ENCODE measurements at places on chromosomes 2 and 18.

DNA sequence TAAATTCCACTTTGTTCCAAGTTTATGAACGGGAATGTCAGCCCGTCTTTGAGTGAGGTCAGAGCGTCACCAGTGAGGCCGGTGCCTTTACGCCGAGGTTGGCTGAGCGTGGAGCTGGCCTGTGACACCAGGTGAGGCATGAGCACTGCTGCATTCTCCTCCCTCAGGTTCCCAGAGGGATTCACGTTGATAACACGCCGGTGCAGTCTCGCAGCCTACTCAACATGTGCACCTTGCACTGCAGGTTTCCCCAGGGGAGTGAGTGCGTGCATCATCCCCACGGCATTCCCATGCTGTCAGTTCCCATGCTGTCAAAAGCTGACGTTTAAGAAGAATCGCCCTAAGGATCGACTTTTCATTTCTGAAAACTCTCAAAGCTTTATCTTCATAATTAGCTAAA, 213.3 kb downstream of the LDLRAD4 start:
- no peak for DNase-seq

GRCh38 chr18:21345840-21346239, 103.8 kb downstream of the GREB1L start:
- no peak for DNase-seq

GRCh38 chr2:111053266-111053665, 67.4 kb upstream of the BCL2L11 start:
- no peak for DNase-seq

DNA sequence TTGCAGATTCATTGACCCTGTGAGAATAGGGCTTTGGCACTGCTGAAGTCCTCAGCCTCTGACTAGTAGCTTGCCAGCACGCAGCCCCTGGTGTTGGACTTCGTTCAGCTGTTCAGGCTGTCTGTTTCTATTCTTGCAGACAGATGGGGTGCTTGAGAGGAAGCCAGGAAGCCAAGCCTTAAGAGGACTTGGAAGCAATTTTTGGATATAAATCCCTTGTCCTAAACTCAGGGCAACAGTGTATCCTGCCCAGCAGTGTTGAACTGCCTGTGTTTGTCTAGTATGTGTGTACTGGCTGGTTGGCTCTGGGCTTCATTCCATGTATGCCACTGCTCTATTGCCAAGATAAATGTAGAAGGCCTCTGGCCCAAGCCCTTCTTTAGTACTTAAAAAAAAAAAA, 108.6 kb downstream of the COMMD1 start:
- DNase-seq: no peak

- DNase-seq: no peak
These were observed 601.6 kb upstream of the PKDCC start for GRCh38 chr2:41446266-41446665.

DNA sequence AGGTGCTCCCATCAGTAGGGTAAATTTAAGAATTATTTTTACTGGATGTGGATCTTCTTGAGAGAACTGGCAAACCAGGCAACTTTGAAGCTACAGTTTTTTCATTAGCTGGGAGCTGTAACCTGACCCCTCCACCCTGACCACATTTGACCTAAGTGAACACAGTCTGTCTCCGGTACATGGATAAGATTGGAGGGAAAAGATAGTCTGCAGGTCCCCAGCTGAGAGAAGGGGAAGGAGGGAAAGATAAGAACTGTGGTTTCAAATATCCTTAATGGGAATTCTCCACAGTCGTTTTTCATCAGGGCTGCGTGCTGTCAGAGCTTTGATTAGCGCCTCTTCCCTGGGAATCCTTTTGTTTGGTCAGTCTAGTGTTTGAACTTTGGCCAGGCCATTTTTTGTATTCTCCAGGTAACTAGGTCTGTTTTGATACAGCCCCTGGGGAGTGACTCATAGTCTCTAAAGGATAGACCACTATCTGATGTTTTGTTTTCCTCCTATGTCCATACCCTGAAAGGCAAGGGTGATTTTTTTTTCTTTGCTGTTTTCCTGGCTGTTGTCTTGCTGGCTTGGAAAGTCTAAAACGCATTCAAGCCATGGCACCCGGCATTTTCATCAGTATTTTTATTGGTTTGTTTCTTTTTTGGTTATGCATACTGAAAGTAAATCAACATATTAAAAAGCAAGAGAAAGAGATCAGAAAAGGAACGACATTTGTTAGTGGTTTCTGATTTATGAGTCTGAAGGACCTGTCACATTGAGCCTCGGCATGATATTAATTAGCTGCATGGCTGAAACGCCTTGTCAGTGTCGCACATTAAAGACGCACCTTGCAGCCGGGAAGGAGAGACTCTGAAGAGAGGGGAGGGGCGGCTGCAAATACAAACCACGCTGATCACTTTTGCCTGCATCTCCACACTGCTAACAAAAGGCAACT, 183.4 kb upstream of the FN1 start:
- DNase-seq: peak; percentile 72

DNA sequence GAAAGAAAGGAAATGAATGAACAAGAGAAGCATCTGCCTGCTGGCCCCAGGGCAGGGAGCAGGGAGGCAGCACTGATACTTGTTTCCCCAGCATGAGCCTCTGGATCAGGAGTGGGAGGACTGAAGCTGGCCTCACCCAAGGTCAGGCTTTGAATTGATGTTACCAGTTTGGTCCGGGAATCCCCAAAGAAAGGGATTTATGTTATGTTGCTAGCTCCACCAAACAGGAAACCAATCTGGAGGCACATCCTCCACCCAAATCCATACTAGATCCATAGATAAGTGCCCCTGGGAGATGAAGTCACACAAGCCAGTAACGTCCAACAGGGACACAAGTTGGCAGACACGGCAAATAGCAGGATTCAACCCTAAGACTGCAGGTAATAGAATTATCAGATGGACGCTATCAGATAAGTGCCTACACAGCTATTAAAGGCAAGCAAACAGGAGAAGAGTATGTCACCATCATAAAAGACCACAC, 85.9 kb downstream of the MTCL1 start:
- DNase-seq: no peak

- no peak for DNase-seq
These were observed 94.2 kb upstream of the RAB27B start for GRCh38 chr18:54734059-54734458.

- DNase-seq: no peak
These were observed 566 bp downstream of the GATA6 start for GRCh38 chr18:22169889-22170420.

- no peak for DNase-seq
These were observed 10.0 kb downstream of the ZAP70 start for GRCh38 chr2:97723156-97724072.

GRCh38 chr2:45643543-45644542, 7.6 kb upstream of the PRKCE start:
- DNase-seq: peak; percentile 16

DNA sequence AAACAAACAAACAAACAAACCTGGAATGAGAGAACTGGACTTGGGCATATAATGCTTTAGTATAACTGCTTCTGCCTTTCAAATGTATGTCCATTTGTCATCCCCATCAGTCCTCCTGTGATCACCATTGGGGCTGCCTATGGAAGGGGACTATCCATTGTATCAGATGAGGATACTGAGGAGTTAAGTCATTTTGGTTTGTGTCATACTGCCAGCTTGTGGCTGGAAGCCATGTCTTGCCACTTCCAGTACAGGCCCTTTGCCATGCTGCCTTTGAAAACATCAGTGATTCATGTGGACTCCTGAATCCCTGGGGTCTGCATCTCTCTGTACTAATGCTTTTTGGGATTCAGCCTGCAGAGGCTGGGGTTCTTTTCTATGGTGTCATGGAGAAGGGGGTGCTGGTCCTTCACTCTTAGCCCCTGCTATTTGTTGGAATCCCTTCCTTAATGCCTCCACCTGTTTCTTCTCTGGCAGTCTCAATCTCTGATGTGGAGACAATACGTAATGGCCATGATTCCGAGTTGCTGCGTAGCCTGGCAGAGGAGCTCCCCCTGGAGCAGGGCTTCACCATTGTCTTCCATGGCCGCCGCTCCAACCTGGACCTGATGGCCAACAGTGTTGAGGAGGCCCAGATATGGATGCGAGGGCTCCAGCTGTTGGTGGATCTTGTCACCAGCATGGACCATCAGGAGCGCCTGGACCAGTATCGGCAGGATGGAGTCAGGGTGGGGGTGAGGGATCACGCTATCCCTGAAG, 10.6 kb downstream of the PLCD4 start:
- DNase-seq: no peak

DNA sequence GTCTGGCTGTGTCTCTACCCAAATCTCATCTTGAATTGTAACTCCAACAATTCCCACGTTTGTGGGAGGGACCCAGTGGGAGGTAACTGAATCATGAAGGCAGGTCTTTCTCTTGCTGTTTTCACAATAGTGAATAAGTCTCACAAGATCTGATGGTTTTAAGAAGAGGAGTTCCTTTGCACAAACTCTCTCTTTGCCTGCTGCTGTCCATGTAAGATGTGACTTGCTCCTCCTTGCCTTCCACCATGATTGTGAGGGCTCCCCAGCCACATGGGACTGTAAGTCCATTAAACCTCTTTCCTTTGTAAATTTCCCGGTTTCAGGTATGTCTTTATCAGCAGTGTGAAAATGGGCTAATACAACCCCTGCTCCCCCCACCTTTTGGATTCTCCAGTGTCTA, 23.8 kb downstream of the VWA3B start:
- DNase-seq: no peak

- DNase-seq: no peak
These were observed 10.7 kb downstream of the ZBTB14 start for GRCh38 chr18:5284808-5285207.

DNA sequence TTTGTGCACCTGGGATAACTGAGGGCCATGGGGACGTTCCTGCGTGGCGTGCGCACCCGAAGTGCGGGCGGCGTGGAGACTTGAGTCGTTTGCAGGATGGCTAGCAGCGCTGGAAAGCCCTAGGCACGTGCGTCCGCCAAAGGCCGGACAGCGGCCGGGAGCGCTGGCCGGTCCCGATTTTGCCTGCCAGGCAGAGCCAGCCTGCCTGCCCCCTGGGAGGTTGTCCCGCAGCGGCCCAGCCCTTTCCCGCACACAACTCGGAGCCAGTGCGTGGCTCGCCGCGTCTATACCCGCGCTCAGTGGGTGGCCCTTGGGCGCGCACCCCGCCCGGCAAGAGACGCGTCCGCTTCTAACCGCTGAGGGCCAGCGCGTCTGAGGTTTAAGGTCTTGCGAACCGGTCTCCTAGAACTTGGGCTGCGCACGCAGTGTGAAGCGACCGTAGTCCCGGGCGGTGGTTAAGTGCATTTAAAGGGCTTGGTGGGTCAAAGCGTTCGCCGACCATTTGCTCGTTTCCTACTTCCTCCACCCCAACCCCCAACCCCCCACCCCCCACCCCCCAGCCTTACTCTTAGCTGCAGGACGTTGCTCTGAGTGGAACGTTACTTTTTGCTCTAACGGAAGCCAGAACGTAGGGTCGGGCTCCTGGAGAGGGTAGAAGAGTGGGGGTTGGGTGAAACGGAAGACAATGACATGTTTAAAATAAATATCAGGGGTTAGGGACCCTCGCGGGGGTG, 627 bp downstream of the CDCA7 start:
- peak; percentile 80 for DNase-seq

GRCh38 chr18:54197747-54198411, 26.6 kb downstream of the MBD2 start:
- no peak for DNase-seq

GRCh38 chr2:191061381-191061980, 47.5 kb upstream of the STAT1 start:
- DNase-seq: no peak

DNA sequence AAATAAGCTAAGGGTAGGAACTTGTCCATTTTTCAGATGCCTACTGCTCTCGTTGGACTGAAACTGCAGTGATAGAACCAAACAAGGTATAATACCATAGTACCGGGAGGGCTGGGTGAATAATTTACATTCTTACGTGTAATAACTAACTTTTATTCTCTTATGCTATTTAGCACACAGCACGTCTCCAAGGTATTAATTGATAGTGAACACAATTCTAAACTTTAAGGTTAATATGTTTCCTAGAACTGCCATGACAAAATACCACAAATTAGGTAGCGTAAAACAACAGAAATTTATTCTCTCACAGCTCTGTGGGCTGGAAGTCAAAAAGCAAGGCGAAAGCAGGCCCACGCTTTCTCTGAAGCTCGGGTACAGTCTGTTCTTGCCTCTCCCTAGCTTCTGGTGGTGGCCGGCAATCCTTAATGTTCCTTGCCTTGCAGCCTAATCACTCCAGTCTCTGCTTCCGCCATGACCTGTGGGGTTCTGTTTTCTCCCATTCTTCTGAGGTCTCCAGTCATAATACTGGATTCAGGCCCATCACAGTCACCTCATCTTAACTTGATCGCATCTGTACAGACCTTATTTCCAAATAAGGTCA, 5.6 kb upstream of the BCL2 start:
- no peak for DNase-seq

GRCh38 chr18:5238371-5238976, 41.4 kb upstream of the AKAIN1 start:
- DNase-seq: peak; percentile 24

- DNase-seq: no peak
These were observed 66.1 kb upstream of the SP3 start for GRCh38 chr2:174031226-174031625.

Measured in NCI-H510A (cell line).